ENCODE measurements at places on chromosomes 2 and 18. TPM values are rescaled to one million over a fixed set of nuclear protein-coding genes. Genes with fewer than 3 reads are reported as not detected.

The LHCGR gene
- 0.45 TPM for total RNA-seq

The CDK15 gene
- not detected for total RNA-seq

The NPHP1 gene
- 1.2 TPM for total RNA-seq

The PHOSPHO2 gene
- total RNA-seq, result 12.2 TPM

The TRAPPC12 gene
- 50.8 TPM for total RNA-seq

DNA sequence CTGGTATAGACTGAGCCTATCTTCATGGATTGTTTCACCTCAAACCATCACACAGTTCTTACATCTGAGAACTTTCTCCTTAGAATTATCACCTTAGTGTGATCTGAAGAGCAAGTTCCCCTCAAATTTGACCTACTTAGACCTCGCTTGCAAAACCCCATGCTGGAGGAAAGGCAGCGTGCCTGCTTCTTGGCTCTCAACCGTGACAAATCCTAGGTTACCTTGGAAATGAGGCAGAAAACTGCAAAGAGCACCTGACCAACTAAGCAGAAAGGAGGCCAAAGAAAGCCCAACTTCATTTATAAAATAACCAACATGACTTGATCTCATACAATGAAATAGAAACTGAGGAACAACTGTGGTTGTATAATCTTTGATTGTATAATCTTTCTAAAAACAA is 146.4 kb downstream of the RAB3GAP1 start:
- DNase-seq, result no peak

GRCh38 chr2:112666761-112667122 is 21.0 kb downstream of the SLC20A1 start:
- no peak for DNase-seq

GRCh38 chr18:40695526-40695925 is 1259.5 kb upstream of the PIK3C3 start:
- no peak for DNase-seq

DNA sequence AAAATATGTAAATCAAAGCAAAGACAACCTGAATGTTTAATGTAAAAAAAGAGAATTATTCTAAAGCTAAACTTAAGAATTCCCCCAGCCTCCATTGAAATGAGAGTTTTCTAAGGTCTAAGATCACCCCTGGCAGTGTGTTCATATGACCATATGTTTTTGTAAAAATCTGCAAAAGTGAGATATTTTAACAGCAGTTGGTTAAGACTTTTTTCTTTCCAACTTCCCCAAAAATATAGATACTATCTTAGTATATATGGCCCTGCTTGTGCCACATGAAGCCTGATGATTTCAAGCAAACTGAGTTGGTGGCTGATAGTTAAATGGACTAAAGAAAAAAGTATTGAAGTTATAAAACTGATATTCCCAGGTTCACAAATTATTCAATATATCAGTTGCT is 35.4 kb downstream of the ZNF804A start:
- DNase-seq, result no peak

DNA sequence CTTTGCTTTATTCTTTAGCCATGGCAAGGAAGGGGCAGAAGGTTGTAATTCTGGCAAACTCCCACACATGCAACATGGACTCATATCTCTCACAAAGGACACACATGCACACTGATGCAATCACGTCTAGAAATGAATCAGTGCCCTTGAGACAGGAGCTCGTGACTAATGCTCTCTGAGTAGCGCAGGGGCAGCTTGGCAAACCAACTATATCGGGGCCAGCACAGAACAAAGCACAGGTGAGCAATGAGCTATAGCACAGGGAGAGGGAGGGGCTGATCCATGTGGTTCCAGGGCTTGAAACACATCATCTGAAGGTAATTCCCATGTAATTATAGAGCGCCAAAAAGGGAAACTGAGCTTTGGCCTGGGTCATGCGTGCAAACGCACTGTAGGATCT is 165.2 kb upstream of the KLF7 start:
- no peak for DNase-seq

GRCh38 chr2:65374575-65374974 is 57.8 kb downstream of the SPRED2 start:
- DNase-seq, result no peak

GRCh38 chr2:52632543-52632942 is 1135.1 kb upstream of the CHAC2 start:
- DNase-seq, result peak; percentile 60

- DNase-seq, result peak; percentile 75
Observed at GRCh38 chr2:217142649-217143266, 282.9 kb upstream of the TNP1 start.

- DNase-seq, result peak; percentile 75
Observed at GRCh38 chr2:231717281-231718171, 9.2 kb downstream of the PTMA start.

DNA sequence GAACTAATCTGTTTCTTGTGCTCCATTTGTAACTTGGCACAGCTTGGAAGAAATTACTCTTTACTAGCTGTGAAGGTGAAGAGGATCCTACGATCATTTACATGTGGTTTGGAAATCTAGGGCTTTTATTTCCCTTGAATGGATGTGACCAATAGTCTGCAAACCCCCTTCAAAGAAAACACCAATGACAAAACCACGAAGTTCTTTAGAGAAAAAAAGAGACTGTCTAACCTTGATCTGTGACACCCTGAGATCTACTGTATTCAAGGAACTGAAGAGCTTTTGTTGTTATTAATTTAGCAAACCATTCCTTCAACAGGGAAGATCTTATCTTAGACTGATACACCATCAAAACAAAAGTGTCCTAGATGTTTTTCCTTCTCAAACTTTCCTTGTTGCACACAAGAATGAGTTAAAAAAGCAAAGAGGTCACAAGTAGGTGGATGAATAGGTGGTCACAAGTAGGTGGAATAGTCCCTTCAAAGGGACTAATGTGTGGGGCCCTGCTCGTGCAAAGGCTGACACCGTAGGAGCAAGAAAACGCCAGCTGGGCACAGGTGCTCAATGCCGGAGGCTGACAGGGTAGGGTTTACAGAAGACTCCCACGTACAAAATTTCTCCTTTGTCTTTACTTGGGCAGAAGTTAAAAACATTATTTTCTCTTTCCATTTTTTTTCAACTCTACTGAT is 95.6 kb upstream of the ITGB6 start:
- no peak for DNase-seq

DNA sequence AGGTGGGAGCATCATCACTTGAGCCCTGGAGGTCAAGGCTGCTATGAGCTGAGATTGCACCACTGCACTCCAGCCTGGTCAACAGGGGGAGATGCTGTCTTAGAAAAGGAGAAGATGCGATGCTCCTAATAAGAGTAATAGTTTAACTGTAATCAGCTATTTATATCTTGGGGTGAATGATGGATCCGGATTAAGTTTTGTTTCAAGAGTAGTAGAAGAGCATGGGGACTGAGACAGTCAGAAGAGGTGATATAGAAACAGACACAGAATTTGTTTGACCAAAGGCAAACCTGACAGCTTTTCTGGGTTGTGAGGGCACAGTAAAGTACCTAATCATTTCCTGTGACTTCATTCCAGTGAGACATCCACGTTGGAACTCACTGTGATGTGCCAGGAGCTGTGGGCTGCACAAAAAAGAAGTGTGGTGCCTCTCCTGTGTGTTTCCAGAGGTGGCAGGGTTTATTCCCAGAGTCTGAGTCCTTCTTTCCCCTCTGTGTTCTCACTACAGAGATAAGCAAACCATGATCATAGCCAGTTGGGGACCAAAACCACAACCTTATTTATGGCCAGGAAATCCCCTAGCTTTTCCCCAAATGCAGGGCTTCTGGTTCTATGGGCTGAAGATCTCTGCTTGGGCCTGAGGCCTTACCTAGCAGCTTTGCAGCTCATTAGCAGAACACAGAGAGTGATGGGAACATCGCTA is 113.7 kb downstream of the XRCC5 start:
- peak; percentile 63 for DNase-seq

GRCh38 chr2:27988718-27989117 is 98.2 kb downstream of the BABAM2 start:
- no peak for DNase-seq

- DNase-seq, result no peak
Observed at GRCh38 chr18:49441338-49441938, 19.0 kb downstream of the DYM start.

- no peak for DNase-seq
Observed at GRCh38 chr2:17124575-17125318, 393.5 kb downstream of the RAD51AP2 start.

DNA sequence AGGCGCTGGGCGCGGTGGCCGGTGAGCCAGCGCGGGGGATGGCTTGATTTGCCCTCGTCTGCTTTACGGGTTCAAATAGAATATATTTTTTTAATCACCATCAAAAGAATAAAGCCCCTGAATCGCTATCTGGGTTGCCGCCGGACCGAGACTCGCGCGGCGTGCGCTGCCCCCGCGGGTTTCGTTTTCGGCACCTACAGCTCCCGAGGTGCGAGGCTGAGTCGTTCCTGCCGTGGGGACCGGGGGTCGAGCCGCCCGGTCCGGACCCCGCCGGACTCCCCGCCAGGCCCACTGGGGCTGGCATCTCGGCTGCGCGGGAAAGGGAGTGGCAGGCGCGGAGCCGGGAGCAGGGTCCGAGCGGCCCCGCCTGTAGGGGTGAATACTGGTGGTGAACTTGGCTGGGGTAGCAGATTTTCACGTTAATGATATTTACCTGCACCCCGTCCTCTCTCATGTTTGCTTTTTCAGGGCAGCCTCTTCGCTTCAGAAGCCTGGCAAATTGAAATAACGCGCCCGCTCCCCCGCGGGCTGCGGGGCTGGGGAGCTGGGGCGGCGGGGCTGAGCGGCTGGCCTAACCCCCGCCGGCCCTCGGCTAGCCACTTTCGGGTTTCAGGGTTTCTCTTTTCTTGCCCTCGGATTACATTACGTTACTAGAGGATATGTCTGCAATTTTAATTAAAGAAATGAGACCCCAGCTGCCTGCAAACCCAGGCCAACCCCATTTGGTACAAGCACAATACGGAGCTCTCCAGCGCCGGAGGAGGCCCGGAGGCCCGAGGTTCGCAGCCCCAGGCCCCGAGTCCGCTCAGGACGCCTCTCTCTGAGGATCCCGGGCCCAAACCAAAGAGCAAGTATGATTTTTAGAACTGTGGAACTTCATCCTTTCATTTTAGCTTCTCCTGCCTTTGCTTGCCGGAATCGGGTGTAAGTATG is 1.7 kb upstream of the CELF4 start:
- peak; percentile 28 for DNase-seq

Data from GM23338 (cell line).